ENCODE measurements at places on chromosomes 1 and 21.

- no peaks in the 10 kb centered on the region for H3K36me3 ChIP-seq
- no peak within 1 kb of the TSS for H3K4me3 ChIP-seq
- no peaks in the 10 kb centered on the region for H3K4me1 ChIP-seq
- H3K27ac ChIP-seq, result no peak within 1 kb of the TSS
- peaks cover 21% of the 10 kb centered on the region for H3K27me3 ChIP-seq
- no peak for DNase-seq
These were observed at the start of gene MYBPH for GRCh38 chr1:203175237-203175826. MYBPH (minus strand) TSS chr1:203175826; CDS start chr1:203175755, 71 bp downstream.

DNA sequence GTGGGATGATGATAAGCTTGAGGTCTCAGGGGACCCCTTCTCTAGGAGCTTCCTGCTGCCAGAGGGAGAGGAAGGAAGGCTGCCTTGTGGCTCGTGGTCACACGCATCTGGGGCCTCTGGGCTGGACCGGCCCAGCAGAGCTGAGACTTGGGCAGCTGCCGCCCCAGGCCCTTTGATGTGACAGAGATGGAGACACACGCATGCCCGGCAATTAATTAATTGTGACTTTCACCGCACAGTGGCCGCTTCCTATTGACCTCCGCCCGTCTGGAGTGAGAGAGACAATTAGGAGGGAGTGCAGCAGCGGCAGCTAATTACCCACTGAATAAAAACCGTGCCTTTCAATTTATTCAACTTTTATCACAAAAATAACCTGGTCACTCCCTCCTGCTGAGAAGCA, 16.6 kb upstream of the C1QA start:
- H3K27ac ChIP-seq, result no peak overlapping the region
- no peak overlapping the region for H3K4me3 ChIP-seq
- no peaks in the 10 kb centered on the region for H3K4me1 ChIP-seq
- no peak for DNase-seq

- H3K36me3 ChIP-seq, result no peaks in the 10 kb centered on the region
- no peak overlapping the region for H3K4me3 ChIP-seq
These were observed 62.5 kb downstream of the WDR64 start for GRCh38 chr1:241714321-241715218.

GRCh38 chr1:37692834-37693175, 489 bp downstream of the CDCA8 start:
- no peak for DNase-seq
- H3K27ac ChIP-seq, result peak overlapping the region; percentile 95
- H3K36me3 ChIP-seq, result peaks cover 53% of the 10 kb centered on the region
- H3K4me3 ChIP-seq, result peak overlapping the region; percentile 95

GRCh38 chr1:17258116-17258757, 9.3 kb downstream of the PADI3 start:
- H3K27me3 ChIP-seq, result peaks cover 4% of the 10 kb centered on the region
- H3K36me3 ChIP-seq, result no peaks in the 10 kb centered on the region
- H3K27ac ChIP-seq, result no peak overlapping the region
- no peak for DNase-seq
- H3K4me1 ChIP-seq, result no peaks in the 10 kb centered on the region

GRCh38 chr1:229323201-229323600, 19.6 kb downstream of the CCSAP start:
- H3K27ac ChIP-seq, result no peak overlapping the region
- H3K27me3 ChIP-seq, result no peaks in the 10 kb centered on the region
- H3K4me1 ChIP-seq, result no peaks in the 10 kb centered on the region

GRCh38 chr1:173212952-173213491, 5.9 kb upstream of the TNFSF4 start:
- no peak overlapping the region for H3K27ac ChIP-seq
- H3K4me3 ChIP-seq, result no peak overlapping the region
- H3K4me1 ChIP-seq, result peaks cover 11% of the 10 kb centered on the region
- no peak for DNase-seq
- H3K27me3 ChIP-seq, result no peaks in the 10 kb centered on the region

DNA sequence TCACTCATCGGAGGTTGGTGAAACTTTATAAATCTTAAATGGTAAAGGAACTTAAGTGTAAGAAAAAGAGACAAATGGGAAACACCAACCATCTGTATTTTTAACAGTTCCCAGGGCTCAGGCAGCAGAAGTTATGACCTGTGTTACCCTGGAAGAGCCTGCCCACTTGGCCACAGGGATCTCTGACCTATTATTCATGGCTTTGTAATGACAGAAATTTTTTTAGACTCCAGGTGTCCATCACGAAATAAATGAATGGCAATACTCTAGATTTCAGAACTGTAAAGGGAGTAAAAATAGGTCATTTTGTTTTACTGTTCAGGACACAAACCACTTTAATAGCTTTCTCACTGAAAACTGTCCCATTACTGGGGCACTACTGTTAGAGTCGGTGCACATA, 389.8 kb downstream of the VAV3 start:
- DNase-seq, result no peak
- peaks cover 34% of the 10 kb centered on the region for H3K36me3 ChIP-seq
- no peak overlapping the region for H3K4me3 ChIP-seq
- H3K4me1 ChIP-seq, result no peaks in the 10 kb centered on the region
- no peak overlapping the region for H3K27ac ChIP-seq
- no peaks in the 10 kb centered on the region for H3K27me3 ChIP-seq

GRCh38 chr1:155126556-155127104, 1.0 kb upstream of the EFNA1 start:
- peaks cover 41% of the 10 kb centered on the region for H3K27me3 ChIP-seq
- H3K4me1 ChIP-seq, result peaks cover 29% of the 10 kb centered on the region
- H3K36me3 ChIP-seq, result no peaks in the 10 kb centered on the region
- no peak overlapping the region for H3K27ac ChIP-seq
- no peak overlapping the region for H3K4me3 ChIP-seq

GRCh38 chr21:16942703-16943102, 570.1 kb upstream of the CXADR start:
- H3K4me3 ChIP-seq, result no peak overlapping the region
- no peak for DNase-seq
- no peaks in the 10 kb centered on the region for H3K4me1 ChIP-seq
- H3K36me3 ChIP-seq, result no peaks in the 10 kb centered on the region

GRCh38 chr1:210416681-210417080, 88.0 kb downstream of the HHAT start:
- no peaks in the 10 kb centered on the region for H3K4me1 ChIP-seq
- H3K36me3 ChIP-seq, result no peaks in the 10 kb centered on the region
- no peaks in the 10 kb centered on the region for H3K27me3 ChIP-seq
- no peak overlapping the region for H3K4me3 ChIP-seq

DNA sequence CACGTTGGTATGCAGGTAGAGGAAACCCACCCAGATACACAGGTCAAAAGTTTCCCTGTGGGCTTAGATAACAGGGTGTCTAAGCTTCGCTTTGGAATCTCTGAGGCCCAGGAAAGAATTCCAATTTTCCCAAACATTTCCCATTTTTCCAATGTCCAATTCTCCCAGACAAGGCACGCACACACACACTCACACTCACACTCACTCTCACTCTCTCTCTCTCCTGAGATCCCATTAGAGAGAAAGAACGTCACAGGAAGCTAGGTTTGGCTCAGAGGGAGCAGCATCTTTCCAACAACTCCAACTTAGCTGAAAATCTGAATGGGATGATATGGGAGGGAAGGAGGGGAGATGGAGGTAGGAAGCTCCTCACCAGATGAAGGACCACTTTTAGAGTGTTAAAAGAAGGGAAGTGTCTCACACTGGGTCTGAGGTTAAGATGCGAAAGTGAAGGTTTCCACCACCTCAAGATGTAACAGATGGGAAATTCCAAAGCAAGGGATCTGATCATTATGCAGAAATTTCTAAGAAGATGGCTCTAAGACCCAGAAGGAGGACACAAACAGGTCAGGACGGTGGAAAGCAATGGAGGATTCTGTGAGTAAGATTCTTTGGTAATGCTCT, 63.5 kb downstream of the GNG12 start:
- H3K4me3 ChIP-seq, result no peak overlapping the region
- no peak for DNase-seq
- H3K4me1 ChIP-seq, result no peaks in the 10 kb centered on the region
- H3K36me3 ChIP-seq, result no peaks in the 10 kb centered on the region

GRCh38 chr1:28135371-28136168, 40.9 kb downstream of the PTAFR start:
- H3K36me3 ChIP-seq, result no peaks in the 10 kb centered on the region
- no peak overlapping the region for H3K4me3 ChIP-seq
- H3K4me1 ChIP-seq, result no peaks in the 10 kb centered on the region
- no peaks in the 10 kb centered on the region for H3K27me3 ChIP-seq
- no peak for DNase-seq

All from DND-41 (cell line).